ENCODE measurements at places on chromosomes 13 and 19.

- DNase-seq = no peak
Measured at GRCh38 chr13:43078399-43078798, 55.0 kb downstream of the DNAJC15 start.

GRCh38 chr19:55251341-55252081 is 7.3 kb downstream of the PPP6R1 start:
- peak; percentile 40 for DNase-seq

- peak; percentile 76 for DNase-seq
Measured at GRCh38 chr19:51531349-51532315, at the start of gene SIGLEC6. Gene SIGLEC6, minus strand, starts transcription at chr19:51531670. Its CDS starts 22 bp downstream, at chr19:51531648.

- no peak for DNase-seq
Measured at GRCh38 chr13:80881942-80882445, 541.1 kb upstream of the SPRY2 start.

GRCh38 chr19:18291019-18291524 is 9.7 kb upstream of the JUND start:
- no peak for DNase-seq

DNA sequence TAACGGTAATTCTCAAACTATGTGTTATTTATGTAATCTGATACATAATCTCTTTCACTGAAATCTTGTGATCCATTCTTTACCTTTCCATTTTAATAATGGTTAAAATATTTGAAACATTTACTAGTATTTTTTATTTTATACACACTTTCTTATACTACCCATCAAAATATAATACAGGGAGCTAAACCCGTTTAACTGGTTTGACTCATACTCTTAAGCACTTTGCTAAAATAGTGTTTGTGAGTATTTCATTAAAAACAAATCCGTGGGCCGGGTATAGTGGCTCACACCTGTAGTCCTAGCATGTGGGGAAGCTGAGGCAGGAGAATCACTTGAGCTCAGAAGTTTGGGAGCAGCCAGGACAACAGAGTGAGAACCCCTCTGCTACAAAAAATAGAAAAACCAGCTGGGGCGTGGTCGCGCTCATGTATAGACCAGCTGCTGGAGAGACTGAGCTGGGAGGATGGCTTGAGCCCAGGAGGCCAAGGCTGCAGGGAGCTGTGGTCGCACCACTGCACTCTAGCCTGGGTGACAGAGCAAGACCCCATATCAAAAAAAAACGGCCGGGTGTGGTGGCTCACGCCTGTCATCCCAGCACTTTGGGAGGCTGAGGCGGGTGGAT is 43.8 kb upstream of the DCUN1D2 start:
- DNase-seq = no peak

DNA sequence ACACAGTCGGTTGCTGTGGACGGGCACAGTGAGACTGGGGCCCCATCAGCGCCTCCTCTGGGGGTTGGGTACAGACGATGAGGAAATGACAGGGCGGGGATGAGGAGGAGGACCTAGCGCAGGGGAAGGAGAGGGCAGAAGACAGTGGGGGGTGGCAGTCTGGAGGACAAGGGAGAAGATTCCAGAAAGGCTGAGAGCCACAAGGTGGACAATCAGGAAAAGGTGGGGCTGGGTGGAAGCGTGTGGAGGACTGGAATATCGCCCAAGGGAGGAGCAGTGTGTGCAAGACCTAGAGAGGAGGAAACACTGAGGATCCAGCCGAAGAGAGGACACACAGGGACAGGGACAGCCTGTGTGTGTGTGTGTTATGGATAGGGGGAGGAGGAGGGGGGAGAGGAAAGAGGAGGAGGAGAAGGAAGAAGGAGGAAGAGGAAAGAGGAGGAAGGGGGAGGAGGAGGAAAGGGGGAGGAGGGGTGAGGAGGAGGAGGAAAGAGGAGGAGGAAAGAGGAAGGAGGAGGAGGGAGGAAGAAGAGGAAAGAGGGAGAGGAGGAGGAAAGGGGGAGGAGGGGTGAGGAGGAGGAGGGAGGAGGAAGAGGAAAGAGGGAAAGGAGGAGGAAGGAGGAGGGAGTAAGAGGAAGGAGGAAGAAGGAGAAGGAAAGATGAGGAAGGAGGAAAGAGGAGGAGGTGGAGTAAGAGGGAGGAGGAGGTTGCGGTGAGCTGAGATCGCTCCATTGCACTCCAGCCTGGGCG is 15.8 kb upstream of the GARIN5A start:
- DNase-seq = peak; percentile 38

DNA sequence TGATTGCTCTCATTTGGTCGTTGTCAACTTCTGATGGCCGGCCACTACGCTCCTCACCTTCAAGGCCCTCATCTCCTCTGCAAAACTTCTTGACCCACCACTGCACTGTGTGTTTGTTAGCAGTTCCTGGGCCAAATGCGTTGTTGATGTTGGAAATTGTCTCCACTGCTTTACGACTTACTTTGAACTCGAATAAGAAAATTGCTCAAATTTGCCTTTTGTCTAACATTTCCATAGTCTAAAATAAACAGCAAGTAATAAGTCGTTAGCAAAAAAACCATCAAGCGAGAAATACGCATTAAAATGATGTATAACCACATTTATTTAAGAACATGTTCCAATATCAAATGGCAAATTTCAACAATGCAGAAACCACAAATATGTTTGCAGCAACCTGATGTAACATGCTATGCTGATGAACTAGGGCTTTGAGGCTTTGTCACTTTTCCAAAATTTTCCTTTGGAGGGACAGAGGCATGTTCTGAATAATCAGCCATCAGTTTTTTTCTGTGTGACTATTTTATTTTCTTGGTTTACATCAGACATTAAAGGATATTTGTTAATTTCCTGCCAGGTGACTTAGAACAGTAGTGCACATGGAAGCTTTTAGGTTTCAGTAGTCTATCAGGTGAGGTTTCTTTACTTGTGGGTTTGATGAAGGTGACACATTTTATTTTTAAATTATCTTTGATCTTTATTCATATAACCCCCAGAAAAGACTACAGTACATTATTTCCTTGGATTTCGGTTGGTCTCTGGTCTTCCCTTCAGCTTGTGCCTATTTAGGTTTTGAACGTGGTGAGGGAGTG is 74.7 kb upstream of the TEX29 start:
- DNase-seq = no peak

DNA sequence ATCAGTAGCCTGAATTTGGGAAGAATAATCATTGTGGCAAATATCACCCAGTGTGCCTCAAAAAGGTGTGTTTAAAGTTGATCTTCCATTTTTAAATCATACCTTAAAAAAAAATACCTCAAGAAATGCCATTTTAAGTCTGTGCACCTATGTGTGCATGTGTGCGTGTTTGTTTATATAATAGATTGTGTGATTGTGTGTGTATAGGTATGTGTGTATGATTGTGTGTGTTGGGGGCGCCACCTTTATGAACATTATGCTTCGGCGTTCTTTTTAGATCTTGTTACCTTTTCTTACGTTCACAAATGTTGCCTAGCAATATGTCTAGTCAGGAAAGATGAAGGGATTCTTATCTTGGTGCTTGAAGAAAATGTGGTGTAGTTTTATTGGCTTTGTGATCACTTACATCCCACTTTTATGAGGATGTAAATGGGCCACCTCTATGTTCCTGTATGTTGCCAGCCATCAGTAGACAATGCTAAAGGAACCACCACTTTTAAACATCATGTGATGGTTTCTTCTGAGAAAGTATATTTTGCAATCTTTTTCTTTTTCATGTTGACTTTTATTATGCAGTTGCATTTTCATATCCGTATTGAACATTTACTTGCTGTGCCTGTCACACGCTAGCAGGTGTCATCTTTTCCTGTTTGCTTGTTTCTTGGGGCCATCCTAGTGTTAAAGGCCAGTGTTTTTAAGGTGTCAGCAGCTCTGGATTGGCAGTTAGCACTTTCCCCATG is 2.2 kb upstream of the IRS2 start:
- DNase-seq = no peak

DNA sequence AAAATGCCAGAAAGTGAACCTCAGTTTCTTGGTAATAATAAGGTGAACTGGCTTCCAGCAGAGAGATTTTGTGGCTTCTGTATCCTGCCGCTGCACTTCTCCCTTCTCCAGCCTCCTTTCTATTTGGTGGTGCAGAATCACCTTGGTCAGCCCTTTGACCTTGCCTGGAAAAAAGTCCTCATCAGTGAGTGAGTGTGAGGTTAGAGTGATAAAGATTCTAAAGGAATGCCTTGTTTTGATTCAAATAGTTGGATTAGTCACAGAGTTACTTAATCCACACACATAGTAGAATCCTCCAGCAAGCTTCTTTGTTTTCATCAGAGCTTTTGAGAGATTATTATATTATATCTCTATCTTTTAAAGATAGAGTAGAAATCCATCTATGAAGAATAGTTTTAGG is 140.9 kb downstream of the KCNRG start:
- DNase-seq = no peak

GRCh38 chr19:31591258-31591657 is 242.0 kb upstream of the TSHZ3 start:
- DNase-seq = no peak
